Central memory CD8-positive, alpha-beta T cell (primary cell): ENCODE measurements at places on chromosomes 7 and 10.

DNA sequence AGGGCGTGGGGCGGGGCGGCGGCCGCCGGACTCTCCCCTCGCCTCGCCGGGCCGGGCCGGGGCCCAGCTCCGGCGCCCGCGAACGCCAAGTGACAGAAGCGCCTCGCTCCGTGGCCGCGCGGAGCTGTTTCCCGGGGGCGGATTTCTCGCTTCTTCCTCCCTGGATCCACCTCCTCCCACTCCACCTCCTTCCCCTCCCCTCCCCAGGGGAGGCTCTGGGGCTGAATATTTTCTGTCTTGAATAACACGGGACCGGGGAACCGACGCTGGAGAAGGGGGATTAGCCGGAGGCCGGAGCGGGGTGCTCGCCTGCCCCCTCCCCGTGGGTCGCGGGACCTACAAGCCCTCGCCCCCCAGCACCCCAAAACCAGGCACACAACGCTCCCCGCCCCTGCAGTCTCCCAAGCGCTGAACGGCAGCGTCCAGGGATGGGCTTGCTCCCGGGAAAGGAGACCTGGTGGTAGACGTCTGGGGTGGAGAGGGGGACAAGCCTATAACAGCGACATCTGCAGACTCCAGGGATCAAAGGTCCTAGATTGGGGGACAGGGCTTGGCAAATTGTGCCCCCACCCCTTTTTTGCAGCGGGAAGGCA is at the start of gene ARHGAP21:
Gene ARHGAP21, minus strand, starts transcription at position 100 of the 593 bp plus-strand sequence. CDS start 1,988 bp downstream, outside the sequence.
- DNase-seq: peak; percentile 25
- peaks cover 10% of the 10 kb centered on the region for H3K36me3 ChIP-seq
- H3K4me3 ChIP-seq: peak within 1 kb of the TSS; percentile 89
- no peaks in the 10 kb centered on the region for H3K27me3 ChIP-seq
- peaks cover 19% of the 10 kb centered on the region for H3K4me1 ChIP-seq
- H3K27ac ChIP-seq: peak within 1 kb of the TSS; percentile 75

- no peak overlapping the region for H3K4me3 ChIP-seq
- H3K4me1 ChIP-seq: no peaks in the 10 kb centered on the region
- H3K27ac ChIP-seq: no peak overlapping the region
Observed at GRCh38 chr10:116756277-116756676, 13.9 kb upstream of the HSPA12A start.

DNA sequence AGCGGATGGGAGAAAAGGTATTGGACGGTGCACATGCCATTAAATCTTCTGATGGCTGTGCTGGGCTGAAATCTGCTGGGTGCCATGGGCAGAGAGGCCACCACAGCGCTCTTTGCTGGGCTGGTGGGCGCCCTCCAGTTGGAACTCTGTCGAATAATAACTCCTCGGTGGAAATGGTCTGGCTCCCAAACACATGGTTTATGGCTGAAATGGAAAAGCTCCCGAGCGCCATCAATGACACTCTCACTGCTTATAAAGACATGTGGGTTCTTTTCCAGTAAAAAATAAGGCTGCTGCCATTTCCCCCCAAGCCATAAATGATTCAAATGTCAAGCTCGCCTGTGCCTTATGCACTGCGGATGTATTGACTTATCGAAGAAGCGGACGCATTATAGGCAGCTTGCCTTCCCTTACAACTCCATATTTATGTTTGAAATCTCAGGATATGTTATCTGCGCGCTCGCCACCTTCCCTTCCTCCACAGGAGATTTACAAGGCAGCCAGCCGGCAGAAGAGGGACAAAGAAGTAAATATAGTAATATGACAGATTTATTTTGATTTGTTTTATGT is 239.0 kb upstream of the MKI67 start:
- H3K36me3 ChIP-seq: no peaks in the 10 kb centered on the region
- no peak for DNase-seq
- peaks cover 20% of the 10 kb centered on the region for H3K27me3 ChIP-seq

GRCh38 chr7:92808006-92808405 is 28.4 kb downstream of the CDK6 start:
- peaks cover 23% of the 10 kb centered on the region for H3K4me1 ChIP-seq
- H3K36me3 ChIP-seq: peaks cover 8% of the 10 kb centered on the region
- DNase-seq: no peak

- H3K4me1 ChIP-seq: no peaks in the 10 kb centered on the region
- DNase-seq: no peak
- no peaks in the 10 kb centered on the region for H3K27me3 ChIP-seq
Observed at GRCh38 chr7:95682913-95683312, 86.6 kb upstream of the PDK4 start.
